Inflammatory macrophage treated with lipopolysaccharide for 4 hours (primary cell): ENCODE measurements at places on chromosomes 3 and 15.

GRCh38 chr15:68679961-68680371 lies 101.2 kb downstream of the CORO2B start:
- DNase-seq, result no peak

DNA sequence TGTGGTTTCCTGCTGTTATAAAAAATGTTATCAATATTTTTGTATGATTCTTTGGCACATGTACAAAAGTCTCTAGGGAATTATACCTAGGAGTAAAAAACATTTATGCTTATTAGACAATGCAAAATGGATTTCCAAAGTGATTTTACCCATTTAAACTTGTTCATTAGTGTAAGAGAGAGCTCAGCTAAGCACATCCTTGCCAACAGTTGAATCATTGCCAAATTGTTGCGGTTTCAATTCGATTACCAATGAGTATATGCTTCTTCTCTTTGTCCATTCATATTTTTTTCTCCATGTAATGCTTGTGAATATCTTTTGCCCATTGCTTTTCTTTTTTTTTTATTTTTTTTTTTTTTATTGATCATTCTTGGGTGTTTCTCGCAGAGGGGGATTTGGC lies 17.2 kb downstream of the CASR start:
- DNase-seq, result no peak

- DNase-seq, result peak; percentile 94
These were observed 19.2 kb downstream of the GNB4 start for GRCh38 chr3:179432021-179432420.

- DNase-seq, result no peak
These were observed 9.8 kb upstream of the ATP13A5 start for GRCh38 chr3:193388361-193388760.

DNA sequence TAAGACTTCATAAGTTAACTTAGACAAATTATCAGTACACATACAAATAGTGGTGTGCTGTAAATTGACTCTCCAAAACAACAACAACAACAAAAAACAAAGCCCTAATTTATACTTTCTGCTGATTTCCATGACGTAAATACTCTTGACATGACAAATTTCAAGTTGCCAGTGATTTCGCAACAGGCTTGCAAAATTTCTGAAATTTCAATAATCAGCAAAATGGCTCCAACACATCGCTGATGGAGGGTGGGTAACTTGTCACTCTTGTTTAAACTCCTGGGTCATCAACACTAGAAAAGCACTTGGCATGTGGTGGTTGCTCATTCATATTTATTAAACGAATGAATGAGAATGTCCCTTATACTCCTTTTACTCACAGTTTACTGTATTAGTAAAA lies 205.2 kb upstream of the SATB1 start:
- peak; percentile 61 for DNase-seq

- DNase-seq, result no peak
These were observed 533.4 kb downstream of the FOXP1 start for GRCh38 chr3:71050166-71050537.

DNA sequence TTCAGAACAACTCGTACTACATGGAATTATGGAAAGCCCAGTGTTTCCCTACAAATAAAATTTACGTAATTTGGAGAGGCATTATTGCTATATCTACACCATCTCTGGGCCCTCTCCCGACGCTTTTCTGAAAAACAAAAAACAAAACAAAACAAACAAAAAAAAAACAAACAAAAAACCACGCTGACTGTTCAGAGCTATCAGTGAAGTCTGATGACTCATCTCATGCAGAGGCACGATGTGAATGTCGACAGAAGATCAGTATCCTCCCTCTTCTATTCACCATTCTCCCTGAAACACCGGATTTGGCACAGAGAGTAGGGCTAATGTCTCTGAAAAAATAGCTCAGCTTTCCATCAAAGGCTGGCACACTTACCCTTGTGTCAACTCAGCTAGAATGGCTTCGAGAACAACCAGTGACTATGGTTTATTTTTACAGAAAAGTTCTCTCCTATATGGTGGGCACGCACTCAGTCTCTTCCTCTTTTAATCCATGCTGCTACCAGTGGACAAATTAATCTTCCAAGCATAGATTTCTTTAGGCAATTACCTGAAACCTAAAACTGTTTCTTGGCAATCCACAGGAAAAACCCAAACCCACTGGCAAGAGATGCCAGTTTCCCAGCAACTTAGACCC lies 1.5 kb downstream of the CRBN start:
- peak; percentile 22 for DNase-seq

DNA sequence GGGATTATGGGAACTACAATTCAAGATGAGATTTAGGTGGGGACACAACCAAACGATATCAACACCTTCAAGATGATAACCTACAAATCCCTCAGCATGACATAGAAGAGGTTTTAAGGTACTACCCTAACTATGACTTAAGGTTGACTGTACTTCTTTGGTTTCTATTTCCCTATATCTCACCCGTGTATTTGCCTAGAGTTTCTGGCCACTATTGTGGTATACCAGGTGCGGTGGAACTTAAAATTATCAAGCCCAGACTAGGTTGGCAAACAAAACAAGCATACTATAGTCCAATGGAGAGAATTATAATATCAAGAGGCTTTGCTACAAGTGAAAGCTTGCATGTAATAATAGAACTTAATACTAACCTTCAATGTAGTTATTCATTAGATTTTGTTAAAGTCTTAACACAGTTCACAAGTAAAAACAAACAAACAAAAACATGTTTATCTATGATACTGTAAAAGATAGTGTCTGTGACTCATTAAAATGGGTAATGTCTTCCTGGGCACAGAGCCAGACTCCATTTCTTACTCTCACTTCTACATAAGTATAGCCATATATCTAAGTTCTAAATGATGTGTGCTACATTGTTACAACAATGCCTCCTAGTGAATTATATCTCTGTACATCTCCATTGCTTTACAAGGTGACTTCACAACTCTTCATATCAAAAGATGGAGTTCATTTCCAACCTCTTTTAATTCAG lies 479.1 kb downstream of the ZBBX start:
- no peak for DNase-seq

DNA sequence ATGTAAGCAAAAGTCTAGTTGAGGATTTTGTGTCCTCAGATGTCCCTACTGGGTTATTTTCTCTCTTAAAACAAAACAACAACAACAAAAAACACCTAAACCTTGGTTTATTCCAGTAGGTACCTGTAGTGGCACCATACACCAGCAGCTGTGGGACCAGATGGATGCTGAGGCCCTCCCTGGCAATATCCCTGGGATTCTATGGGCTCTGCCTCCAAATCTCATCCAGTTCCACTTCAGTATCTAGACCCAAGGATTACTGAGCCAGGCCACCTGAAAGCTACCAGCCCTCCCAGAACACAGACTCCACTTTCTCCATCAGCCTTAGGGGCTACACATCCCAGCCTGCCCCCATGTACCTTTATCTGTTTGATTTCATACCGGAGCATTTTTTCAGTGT lies 1.7 kb downstream of the TIMP4 start:
- no peak for DNase-seq

- peak; percentile 6 for DNase-seq
These were observed 454.6 kb downstream of the FOXP1 start for GRCh38 chr3:71128961-71129360.

DNA sequence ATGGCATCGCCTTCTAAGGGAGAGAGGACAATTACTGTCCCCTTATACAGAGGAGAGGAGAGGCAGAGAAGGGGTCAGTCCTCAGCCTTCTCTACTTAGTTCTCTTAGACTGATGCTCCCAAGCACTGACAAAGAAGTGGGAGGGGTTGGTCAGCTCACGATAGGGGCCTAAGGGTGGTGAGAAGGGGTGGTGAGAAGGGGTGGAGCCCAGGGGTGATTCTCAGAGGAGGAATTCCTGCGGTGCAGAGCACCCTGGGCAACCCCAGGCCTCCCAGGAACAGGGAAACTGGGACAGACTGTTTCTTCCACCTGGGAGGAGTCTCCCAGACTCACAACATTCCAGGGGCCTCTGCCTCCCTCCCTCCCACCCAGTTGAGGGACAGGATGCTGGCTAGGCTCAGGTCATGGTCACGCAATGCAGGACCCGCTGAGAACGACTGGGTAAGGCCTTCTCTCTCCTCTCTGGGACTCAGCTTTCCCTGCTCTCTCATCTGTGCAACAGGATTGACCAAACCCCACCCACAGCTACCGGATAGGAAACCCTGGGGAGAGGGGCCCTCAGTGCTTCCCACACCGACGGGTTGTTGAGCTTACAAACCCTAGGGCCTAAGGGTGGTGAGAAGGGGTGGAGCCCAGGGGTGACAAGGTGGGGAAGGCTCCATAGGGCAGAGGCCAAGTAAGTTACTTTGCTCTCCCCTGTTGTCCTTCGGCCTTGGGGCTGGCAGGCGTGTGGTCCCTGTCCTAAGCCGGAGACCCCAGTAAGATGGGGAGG lies 1.5 kb downstream of the TPRA1 start:
- peak; percentile 26 for DNase-seq

DNA sequence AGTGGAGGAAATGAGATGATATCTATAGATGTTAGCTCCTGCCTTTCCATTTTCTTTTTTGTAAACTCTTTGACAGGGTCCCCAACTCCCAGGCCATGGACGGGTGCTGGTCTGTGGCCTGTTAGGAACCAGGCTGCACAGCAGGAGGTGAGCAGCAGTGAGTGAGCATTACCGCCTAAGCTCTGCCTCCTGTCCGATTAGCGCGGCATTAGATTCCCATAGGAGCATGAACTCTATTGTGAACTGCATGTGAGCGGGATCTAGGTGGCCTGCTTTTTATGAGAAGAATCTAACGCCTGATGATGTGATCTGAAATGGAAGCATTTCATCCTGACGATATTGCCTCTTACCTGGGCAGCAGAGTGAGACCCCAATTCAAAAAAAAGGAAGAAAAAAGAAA lies 56.8 kb upstream of the CHD2 start:
- DNase-seq, result no peak
